ENCODE measurements at places on chromosomes 5 and 9. TPM values are rescaled to one million over a fixed set of nuclear protein-coding genes. Genes with fewer than 3 reads are reported as not detected.

DNA sequence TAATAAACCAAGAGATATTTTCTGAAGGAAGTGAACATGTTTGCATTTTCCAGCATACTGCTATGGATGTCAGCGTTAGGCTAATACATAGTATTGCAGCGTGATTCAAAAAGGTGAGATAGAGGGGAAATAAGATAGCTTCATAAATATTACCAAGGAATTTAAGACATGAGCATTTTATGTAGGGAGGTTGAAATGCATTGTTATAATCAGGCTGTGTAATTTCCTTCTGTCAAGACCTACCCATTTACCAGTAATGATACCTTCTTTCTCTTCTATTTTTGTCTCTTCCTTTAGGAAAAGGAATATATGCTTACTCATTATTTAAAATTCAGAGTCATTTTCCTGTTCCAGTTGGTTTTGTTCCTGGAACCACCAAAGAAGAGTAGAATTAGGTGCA, 33.3 kb downstream of the PIK3R1 start:
- H3K27me3 ChIP-seq = no peaks in the 10 kb centered on the region
- no peak overlapping the region for H3K27ac ChIP-seq
- no peak for DNase-seq
- no peak overlapping the region for H3K4me3 ChIP-seq
- H3K36me3 ChIP-seq = no peaks in the 10 kb centered on the region
- H3K4me1 ChIP-seq = peaks cover 11% of the 10 kb centered on the region

- no peak overlapping the region for H3K4me3 ChIP-seq
- H3K27ac ChIP-seq = no peak overlapping the region
- no peaks in the 10 kb centered on the region for H3K27me3 ChIP-seq
- no peak for DNase-seq
- H3K36me3 ChIP-seq = 0 out of 3 replicates have a peak, but pooled peaks cover 2% of the 10 kb centered on the region
These were observed 47.7 kb downstream of the PWWP2A start for GRCh38 chr5:160071516-160071915.

GRCh38 chr9:133050781-133051180, 11.0 kb upstream of the CEL start:
- peaks cover 76% of the 10 kb centered on the region for H3K36me3 ChIP-seq
- no peak for DNase-seq
- no peaks in the 10 kb centered on the region for H3K4me1 ChIP-seq
- no peaks in the 10 kb centered on the region for H3K27me3 ChIP-seq
- H3K4me3 ChIP-seq = no peak overlapping the region

DNA sequence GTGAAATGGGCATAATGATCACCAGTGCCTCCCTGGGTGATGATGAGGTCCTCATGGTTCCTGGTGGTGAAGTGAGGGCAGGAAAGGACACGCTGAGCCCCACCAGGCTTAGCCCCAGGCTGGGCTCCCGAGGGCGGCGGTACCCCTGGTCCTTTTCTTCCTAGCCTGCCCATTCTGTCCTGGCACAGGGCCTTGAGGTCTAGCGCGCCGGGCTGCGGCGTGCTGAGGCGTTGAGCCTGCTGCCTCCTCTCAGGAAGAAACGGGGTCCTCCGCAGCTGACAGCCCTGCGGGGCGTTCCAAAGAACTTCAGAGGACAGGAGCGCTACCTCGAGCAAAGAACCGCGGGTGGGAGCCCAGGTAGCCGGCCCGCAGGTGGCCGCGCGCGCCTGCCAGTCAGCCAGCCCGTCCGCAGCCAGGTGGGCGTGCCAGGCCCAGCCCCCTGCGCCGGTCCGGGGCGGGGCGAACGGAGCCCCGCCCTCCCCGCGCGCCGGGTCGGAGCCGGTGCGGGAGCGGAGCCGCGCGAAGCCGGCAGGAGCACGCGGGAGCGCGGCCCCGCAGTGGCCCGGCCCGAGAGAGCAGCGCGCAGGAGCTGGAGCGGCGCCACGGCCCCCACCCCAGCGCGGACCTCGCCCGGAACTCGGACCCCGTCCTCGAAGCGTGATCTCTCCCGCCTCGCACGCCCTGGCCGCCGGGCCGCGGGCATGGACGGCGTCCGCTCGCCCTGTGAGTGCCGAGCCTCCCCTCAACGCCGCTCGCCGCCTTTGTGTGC, at the start of gene WNK2:
WNK2 (plus strand) TSS at position 477 of the 769 bp plus-strand sequence. CDS start 791 bp downstream, outside the sequence.
- H3K4me1 ChIP-seq = no peaks in the 10 kb centered on the region
- H3K36me3 ChIP-seq = no peaks in the 10 kb centered on the region
- H3K27me3 ChIP-seq = peaks cover 4% of the 10 kb centered on the region

DNA sequence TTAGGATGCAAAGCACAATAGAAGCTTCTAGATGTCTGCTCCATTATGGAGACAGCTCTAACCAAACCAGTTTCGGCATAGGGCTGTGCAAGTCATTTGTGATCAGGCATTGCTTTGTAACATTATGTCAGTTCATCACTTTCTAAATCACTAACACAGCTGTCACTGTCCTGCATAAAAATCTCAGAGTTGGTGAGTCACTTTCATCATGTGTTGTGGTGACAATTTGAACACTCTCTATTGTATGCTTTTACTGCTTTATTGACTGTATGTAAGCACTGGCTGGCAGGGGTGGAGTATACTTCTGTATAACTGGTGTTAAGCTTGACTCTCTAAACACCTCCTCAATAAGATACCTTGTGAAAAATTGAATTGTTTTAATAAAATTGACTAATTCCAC, 77.9 kb downstream of the SLCO4C1 start:
- H3K27me3 ChIP-seq = no peaks in the 10 kb centered on the region
- H3K36me3 ChIP-seq = peaks cover 12% of the 10 kb centered on the region
- H3K4me3 ChIP-seq = no peak overlapping the region
- peaks cover 3% of the 10 kb centered on the region for H3K4me1 ChIP-seq
- DNase-seq = no peak
- H3K27ac ChIP-seq = no peak overlapping the region

DNA sequence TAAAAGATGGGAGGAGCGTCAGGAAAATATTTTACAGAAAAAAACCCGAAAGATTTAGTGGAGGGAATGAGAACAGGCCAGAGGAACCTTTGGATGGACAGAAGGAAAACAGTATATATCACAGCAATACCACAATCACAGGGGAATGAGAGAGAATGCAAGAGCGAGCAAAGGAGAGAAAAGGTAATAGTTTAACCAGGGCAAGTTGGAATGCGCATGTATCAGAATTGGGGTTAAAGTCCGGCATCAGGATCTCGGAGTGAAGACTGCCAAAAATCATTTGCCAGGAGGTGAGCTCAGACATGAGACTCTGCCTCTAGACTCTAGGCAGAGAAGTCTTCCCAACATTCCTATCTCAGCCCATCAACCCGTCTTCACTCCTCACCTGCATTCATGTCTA, 36.8 kb downstream of the PCDHGC5 start:
- peaks cover 69% of the 10 kb centered on the region for H3K36me3 ChIP-seq
- DNase-seq = no peak
- no peak overlapping the region for H3K4me3 ChIP-seq
- no peaks in the 10 kb centered on the region for H3K27me3 ChIP-seq

DNA sequence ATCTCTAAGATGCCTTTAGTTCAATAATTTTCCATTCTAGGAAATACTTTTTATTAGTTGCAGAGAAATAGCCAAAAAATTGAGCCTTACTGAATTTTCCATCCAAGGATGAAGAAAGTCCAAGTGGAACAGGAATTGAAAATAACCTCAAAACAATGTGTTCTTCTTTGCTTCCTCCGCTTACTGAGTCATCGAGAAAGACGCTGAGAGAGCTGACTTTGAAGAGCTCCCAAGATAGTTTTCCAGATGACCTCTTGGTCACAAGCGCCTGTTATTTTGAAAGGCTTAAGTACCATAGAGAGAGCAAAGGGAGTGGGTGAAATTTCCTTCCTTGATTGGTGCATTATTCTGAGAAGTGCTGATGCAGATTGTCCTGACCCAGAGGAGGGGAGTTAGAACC, 253.5 kb upstream of the ATP10B start:
- no peak overlapping the region for H3K4me3 ChIP-seq
- DNase-seq = no peak
- no peaks in the 10 kb centered on the region for H3K4me1 ChIP-seq
- no peaks in the 10 kb centered on the region for H3K27me3 ChIP-seq
- H3K36me3 ChIP-seq = no peaks in the 10 kb centered on the region
- no peak overlapping the region for H3K27ac ChIP-seq

GRCh38 chr5:66708368-66708767, 112.2 kb downstream of the MAST4 start:
- H3K4me1 ChIP-seq = no peaks in the 10 kb centered on the region
- H3K27ac ChIP-seq = no peak overlapping the region
- no peak overlapping the region for H3K4me3 ChIP-seq
- 0 out of 3 replicates have a peak, but pooled peaks cover 2% of the 10 kb centered on the region for H3K36me3 ChIP-seq

DNA sequence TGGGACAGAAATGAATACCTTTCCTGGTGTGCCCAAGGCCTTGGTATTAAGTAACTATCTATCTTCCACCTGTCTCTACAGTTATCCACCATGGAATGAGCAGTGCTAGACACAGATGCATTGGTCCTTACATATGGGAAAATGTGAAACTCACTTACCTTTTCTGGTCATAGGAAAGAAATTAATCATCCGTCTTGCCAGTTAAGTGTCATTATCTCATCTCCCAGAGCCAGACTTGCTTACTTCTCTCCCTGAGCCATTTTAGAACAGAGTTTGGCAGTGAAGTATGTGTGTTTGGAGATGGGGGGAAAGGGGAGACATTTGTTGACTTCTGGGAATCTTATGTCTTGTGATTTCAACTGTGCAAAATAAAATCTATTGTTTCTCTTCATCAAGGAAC, 1211.0 kb upstream of the CDH6 start:
- no peak for DNase-seq
- no peaks in the 10 kb centered on the region for H3K36me3 ChIP-seq

- no peaks in the 10 kb centered on the region for H3K27me3 ChIP-seq
- no peak overlapping the region for H3K27ac ChIP-seq
- no peaks in the 10 kb centered on the region for H3K36me3 ChIP-seq
- DNase-seq = no peak
These were observed 44.2 kb upstream of the SPIN1 start for GRCh38 chr9:88344013-88344412.

- 0 out of 2 replicates have a peak overlapping the region, but pooled peaks have one; percentile 7 for H3K4me3 ChIP-seq
- H3K27ac ChIP-seq = no peak overlapping the region
- peaks cover 95% of the 10 kb centered on the region for H3K27me3 ChIP-seq
- no peaks in the 10 kb centered on the region for H3K36me3 ChIP-seq
These were observed 3.3 kb downstream of the TLX3 start for GRCh38 chr5:171312129-171312974.

DNA sequence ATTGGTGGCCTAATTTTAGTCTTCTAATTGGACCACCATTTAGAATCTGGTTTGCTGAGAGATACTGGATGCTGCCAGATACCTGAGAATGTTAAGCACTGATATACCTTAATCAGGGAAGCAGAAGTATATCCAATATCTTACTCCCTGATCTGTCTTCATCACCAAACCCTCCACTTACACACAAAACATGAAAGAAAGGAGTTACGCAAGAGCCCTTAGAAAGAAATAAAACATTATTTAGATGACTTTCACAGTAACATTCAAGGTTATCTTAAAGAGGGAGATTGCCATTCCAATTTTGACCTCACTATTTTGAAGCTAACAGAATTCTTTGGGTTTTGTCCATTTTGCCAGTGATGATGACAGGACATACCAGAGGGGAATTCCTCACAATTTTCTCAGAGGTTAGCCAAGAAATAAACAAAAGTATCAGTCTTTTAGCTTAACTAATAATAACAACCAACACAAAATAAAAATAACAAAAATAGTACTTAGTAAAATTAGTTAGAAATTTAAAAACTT, 496.1 kb downstream of the NFIB start:
- H3K4me1 ChIP-seq = no peaks in the 10 kb centered on the region
- H3K27me3 ChIP-seq = no peaks in the 10 kb centered on the region
- peaks cover 6% of the 10 kb centered on the region for H3K36me3 ChIP-seq
- H3K27ac ChIP-seq = no peak overlapping the region
- no peak for DNase-seq
- H3K4me3 ChIP-seq = no peak overlapping the region

DNA sequence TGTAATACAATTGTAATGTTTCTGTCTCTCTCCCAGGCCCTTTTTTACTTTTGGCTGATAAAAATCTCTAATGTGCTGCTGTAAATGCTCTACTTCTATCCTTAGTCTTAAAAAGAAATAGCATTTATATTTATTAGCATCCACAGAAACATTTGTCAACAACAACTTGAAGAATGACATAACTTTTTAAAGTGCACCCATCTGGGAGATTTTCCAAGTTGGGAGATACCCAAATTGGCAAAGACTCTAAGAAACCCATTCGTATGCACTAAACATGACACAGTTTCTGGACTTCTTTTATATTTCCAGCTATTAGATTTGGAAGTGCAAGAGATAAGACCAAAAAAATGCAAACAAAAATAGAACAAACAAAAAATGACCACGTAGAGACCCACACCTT, 2287.4 kb upstream of the WWC1 start:
- DNase-seq = no peak
- H3K4me3 ChIP-seq = no peak overlapping the region
- H3K27me3 ChIP-seq = no peaks in the 10 kb centered on the region
- no peaks in the 10 kb centered on the region for H3K4me1 ChIP-seq
- no peak overlapping the region for H3K27ac ChIP-seq

- DNase-seq = no peak
- no peaks in the 10 kb centered on the region for H3K27me3 ChIP-seq
- H3K27ac ChIP-seq = no peak overlapping the region
- H3K4me1 ChIP-seq = no peaks in the 10 kb centered on the region
- H3K4me3 ChIP-seq = no peak overlapping the region
- H3K36me3 ChIP-seq = no peaks in the 10 kb centered on the region
These were observed 26.8 kb upstream of the ANKRD33B start for GRCh38 chr5:10536931-10537579.

DNA sequence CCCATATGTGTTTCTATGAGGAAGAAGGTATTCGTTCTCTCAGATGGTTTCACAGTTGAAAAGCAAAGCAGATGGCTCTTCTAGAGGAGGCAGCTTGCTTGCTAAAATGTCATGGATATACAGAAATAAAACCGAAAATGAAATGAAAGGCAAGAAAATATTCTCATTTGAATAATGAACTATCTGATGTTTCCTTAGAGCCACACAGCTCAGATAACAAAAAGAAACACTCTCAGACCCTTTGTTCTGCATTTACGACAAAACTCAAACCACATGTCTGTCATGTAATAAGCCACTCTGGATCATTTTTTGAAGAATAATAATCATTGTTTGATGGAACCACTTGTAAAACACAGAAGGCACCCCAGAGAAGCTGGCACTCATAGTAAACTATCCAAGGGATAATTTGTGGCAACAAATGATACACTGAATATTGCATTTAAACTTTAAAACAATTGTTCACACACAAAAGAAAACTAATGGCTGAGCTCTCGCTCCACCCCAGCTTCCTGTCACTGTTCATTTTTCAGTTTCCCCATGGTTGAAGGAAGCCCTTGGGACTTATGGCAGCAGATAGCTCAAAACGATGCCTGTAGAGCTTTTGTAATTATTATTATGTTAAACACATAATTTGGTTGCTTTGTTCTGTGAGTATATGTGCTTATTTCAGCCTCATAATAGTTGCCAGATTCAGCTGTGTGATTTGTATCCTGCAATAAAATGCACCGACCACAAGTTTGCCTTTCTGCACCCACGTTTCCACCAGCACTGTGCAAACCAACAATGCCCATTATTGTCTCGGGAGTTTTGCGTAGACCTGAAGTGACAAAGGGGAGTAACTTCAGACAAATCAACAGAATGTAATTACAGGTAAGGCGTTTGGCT, 256.0 kb downstream of the TMEM167A start:
- H3K36me3 ChIP-seq = 0 out of 2 replicates have a peak, but pooled peaks cover 2% of the 10 kb centered on the region
- DNase-seq = no peak
- H3K27me3 ChIP-seq = no peaks in the 10 kb centered on the region
- peaks cover 5% of the 10 kb centered on the region for H3K4me1 ChIP-seq
- no peak overlapping the region for H3K4me3 ChIP-seq

GRCh38 chr5:79886456-79886855, 104.6 kb downstream of the MTX3 start:
- no peak for DNase-seq
- peaks cover 4% of the 10 kb centered on the region for H3K36me3 ChIP-seq
- no peak overlapping the region for H3K27ac ChIP-seq
- no peaks in the 10 kb centered on the region for H3K27me3 ChIP-seq

RNF180 gene
- 2.5 TPM for total RNA-seq

PDCD1LG2 gene
- total RNA-seq = not detected

TAS2R1 gene
- not detected for total RNA-seq

CCDC183 gene
- total RNA-seq = 1.1 TPM

ARHGAP26 gene
- total RNA-seq = 13.8 TPM

AJM1 gene
- 1.8 TPM for total RNA-seq

MCTP1 gene
- 3.0 TPM for total RNA-seq
